Fibroblast of skin of left quadriceps (primary cell): ENCODE measurements at places on chromosomes 7 and 10.
A peak's percentile ranks its signal among the peaks of the same experiment; 100 is the strongest.

- no peak for DNase-seq
These were observed 43.8 kb downstream of the TCERG1L start for GRCh38 chr10:131267814-131268095.

DNA sequence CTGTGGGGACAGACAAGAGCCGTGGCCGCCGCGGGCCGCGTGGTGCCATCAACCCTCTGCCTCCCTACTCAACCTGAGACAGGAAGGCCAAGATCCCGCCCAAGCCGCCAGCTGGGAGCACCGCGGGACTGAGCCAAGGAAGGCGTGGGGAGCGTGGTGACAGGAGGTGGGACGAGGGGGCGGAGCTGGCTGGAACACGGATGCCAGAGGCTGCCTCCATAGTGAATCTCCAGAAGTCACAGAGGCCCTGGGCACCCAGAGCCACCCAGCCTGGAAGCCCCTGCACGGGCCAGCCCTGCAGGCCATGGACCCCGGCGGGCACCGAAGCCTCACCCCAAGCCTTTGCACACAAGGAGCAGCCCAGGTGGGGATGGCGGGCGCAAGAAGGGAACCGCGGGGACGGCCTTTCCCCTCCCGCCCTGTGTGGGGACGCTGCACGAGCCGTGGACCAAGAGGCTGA lies 18.1 kb upstream of the DPYSL4 start:
- DNase-seq: no peak

GRCh38 chr7:115618676-115619075 lies 411.9 kb downstream of the TFEC start:
- peak; percentile 75 for DNase-seq

DNA sequence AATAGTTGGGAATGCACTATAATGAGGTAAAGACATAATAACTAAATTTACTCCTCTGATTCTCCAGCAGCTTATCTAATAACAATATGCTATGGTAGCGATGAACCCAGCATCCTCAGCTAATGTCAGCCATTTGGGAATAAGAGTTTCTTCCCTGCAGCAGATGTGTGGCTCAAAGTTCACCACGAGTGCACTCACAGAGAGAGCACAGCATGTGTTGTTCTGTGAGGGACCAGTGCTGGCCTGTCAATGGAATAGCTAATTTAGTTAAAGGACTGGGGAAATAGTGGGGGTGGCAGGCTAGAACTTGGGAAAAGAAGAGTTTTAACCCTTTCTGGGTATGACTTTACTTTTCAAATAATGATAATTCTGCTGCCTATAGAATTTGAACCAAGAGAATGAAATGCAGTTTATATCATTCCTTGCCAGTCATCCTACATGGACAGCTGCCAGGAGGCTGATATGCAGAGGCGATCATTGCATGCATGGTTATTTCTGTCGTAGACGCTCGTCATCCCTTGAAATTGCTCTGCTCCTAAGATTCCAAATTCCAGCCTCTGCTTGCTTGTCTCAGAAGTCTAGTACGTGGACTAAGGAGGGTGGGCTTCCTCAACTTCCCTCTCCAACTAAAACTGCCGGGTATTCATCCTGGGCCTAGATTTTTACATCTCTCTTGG lies 355.6 kb downstream of the RNLS start:
- DNase-seq: peak; percentile 65

DNA sequence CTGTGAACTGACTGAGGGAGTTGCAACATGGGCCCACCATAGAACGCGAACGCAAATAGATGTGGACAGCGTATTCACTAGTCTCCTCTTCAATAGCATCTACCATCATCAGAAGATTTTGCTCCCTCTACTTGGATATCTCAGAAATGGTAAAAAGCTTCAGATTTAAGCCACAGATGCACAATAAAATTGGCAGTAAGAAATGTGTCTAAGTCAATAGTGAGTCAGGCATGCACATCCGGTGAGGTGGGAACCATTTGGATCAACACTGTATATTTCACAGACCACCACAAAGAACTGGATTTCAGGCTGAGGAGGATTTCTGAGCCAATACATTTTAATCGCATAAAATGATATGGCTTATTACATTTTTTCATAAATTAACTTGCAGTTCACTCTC lies 111.5 kb upstream of the ADAM12 start:
- DNase-seq: no peak

DNA sequence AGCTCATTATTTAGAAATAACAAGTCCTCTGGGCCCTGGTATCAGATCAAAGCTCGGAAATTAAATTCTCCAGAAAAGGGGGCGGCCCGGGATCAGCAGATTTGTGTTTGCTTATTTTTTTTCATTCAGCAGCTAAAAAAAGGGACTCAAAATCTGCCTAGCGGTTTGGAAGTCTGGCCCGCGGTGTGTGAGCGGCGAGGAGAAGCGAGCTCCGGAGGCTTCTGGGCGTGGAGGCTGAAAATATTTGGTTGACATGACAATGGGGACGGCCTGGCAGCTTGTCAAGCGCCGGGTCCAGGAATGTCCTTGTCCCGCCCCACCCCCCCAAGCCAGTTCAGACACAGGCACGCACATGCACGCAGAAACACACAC lies 43.4 kb downstream of the FOXL3 start:
- DNase-seq: no peak

- DNase-seq: peak; percentile 100
These were observed 81.9 kb downstream of the BMPER start for GRCh38 chr7:33986951-33987947.

DNA sequence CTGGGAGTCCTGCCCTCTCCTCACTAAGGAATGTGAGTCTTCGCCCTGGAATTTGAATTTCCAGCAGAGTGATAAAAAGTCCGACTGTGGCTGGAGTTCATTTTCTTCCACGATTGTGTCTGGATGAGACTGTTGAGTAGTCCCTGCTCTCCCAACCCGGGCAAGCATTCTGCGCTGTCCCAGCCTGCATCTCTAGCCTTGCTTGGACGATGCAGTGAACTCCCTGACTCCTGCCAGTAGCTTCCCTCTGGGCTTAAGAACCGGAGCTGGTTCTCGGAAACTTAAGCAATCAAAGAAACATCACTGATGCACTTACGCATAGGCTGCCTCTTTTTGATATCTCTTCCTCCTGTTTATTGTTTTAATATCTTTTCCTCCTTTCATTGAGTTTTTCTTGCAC lies 116.0 kb upstream of the FZD8 start:
- no peak for DNase-seq

DNA sequence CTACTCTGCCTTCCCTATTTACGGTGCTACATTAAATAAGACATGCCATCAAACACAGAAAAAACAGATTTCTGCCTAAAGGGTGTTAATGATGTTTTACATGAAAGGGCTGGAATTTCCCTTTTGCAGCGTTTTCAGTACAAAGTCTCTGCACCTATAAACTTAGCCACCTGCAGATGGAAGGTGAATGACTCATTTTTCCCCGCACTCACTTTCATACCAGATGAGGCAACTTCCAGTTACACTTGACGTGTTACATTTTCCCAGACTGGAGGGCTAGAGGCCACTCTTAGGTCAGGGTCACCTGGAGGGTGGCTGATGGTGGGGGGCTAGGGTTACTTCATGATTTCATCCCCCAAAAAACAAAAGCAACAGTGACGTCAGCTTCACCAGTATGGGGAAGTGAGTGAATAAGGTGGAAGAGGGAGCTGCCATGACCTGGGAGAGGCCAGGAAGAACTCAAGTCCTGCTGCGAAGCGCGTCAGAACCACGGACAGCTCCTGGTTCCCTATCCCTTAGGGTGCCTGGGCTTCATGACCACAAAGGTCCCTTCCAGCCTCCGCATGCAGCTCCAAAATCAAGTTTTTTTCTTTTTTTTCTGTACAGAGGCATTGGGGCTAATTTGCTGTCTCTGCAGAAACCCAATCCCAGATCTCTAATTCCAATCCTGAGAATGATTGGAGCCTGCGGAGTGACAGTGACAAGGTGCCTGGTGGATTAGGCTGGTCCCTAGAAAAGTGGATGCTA lies 94.0 kb downstream of the ADARB2 start:
- no peak for DNase-seq

GRCh38 chr7:52962402-52963076 lies 72.9 kb upstream of the POM121L12 start:
- DNase-seq: no peak

DNA sequence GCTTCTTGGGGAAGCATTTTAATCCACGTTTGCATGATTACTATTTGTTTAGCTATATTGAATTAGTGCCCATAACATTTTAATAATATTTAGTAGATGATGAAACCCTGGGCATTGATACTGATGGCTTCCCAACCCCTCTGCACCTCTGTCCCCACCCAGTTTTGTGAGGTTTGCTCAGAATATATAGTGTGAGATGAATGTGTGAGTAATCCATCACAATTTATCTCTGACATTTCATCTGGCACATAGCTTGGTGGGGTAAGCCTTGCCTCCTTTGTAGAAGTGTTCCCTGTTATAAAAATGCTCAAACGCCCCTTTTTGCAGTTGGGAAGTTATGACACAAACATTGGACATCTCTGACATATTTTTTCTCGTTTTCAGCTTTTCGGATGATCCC lies 104.2 kb downstream of the WNT2 start:
- no peak for DNase-seq

DNA sequence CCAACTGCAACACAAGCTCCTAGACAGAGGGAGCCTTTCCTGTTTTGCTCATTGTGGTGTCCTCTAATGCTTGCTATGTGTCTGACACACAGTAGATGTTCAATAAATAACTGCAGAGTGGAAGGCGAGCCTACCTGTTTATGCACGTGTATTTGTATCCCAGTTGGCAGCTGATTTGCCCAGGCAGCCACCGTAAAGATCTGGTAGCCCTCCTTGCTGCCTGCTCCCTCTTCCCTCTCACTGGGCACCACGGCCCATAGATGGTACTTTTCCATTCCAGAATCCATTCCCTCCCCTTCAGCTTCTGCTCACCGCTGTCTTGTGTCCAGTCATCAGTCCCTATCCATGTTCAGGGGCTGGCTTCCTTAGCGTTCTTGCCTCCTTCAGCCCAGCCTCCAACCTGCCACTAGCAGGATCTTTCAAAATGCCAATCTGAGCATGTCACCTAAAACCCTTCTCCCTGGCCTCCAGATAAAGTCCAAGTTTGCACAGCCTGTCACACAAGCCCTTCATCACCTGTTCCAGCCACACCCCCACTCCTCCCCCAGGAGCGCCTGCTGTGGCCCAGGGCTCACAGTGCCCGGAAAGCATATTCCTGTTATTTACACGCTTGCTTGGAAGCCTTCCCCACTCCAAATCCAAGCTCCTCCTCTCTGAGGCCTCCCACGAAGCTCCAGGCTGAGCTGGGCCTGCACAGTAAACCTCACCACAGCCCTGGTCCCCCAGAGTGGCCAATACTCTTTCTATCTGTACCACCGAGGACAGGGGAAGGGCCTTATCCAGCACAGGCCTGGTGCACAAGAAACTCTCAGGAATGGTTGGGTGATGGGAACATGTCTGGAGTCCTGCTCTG lies 21.0 kb downstream of the ZCCHC24 start:
- DNase-seq: no peak

DNA sequence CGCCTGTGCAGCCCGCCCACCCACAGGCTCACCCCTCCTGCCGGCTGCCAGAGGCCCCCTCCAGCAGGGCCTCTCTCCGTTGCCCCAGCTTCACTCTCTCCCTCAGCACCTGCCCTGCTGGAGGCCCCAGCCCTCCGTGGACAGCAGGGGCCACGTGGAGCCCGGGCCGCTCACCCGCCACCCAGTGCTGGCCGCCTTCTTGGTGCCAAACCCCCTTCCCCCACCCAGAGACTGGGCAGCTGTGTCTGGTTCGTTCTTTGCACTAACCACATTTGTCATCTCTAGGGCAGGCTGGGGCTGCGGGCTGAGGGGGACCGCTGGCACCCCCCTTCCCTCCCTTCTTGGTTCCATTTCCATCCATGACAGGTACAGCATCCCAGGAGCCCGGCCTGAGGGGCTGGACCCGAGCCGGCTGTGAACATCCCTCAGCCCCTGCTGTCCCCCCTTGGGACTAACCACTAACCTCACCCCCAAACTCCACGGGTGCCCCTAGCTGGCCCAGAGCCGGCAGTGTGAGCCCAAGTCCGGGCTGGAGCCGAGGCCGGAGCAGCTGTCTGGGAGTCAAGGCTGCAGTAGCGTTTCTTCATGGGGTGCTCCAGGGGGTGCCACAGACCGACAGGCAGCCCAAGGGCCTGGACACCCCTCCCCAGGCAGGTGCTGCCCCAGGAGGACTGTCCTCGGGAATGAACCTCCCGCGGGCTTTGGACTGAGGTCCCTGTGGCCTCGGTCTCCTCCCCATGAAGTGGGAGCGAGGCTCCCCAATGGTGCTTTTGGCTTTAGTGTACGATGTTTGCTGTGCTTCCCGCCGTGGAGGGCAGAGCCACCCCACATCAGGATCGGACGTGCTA lies 25.5 kb upstream of the AMZ1 start:
- DNase-seq: no peak

GRCh38 chr10:6416892-6417512 lies 163.1 kb downstream of the PRKCQ start:
- no peak for DNase-seq

GRCh38 chr7:156397249-156397648 lies 243.3 kb upstream of the RNF32 start:
- no peak for DNase-seq

DNA sequence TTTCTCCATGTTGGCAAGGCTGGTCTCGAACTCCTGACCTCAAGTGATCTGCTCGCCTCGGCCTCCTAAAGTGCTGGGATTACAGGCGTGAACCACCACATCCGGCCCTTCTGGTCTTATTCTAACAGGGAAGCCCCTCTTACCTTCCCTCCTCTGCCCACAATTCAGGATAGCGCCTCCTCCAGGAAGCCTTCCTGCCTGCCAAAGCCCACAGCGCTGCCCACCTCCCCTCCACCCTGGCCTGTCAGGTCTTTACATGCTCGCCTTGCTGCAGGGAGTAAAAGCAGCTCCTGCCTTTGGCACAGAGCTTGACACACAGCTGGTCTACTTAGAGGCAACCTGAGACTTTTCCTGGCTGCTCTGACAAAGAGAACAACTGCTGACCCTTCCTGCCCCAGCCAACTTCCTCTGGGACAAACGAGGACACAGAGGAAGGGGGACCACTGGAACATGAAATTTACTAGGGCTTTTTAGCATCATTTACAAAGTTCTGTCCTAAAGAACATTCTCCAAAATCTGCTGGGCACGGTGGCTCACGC lies 13.2 kb downstream of the MLXIPL start:
- DNase-seq: no peak

DNA sequence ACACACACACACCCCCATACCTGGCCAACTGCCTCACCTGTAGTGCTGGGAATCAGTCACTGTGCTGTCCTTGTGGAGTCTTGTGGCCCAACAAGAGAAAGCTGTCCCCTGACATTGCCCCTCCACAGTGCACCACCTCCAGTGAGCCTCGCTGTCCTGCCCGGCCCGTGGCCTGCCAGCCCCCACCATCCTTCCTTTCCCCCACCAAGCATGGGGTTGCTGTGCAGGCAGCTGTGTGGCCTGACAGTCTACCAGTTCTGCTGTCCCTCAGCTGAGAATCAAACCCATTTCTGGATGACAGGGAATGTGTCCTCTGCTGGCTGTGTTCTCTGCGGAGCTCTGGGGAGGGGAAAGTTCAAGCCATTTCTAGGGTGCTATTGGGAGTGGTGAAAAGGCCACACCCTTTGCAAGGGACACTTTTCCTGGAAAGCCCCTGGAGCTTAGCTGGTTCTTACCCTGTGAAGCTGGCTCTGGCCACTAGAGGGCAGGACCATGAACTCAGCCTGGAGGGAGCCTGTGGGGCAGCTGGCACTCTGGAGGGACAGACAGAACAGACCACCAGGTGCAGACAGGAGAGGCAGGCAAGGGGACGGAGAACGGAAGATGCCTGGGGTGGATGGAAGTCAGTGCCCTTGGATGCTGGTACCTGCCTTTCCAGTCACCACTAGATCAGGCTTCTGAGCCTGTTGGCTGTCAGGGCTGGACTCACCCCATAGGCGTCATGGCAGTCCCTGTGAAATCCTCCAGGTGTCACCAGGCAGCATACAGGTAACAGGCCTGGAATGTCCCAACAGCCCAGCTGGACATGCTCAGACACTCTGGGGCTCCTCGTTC lies 10.5 kb upstream of the MTPAP start:
- no peak for DNase-seq
